Activated CD8-positive, alpha-beta memory T cell treated with anti-CD3 and anti-CD28 coated beads for 1 hour (primary cell): ENCODE measurements at places on chromosomes 7 and 10.
A peak's percentile ranks its signal among the peaks of the same experiment; 100 is the strongest.

DNA sequence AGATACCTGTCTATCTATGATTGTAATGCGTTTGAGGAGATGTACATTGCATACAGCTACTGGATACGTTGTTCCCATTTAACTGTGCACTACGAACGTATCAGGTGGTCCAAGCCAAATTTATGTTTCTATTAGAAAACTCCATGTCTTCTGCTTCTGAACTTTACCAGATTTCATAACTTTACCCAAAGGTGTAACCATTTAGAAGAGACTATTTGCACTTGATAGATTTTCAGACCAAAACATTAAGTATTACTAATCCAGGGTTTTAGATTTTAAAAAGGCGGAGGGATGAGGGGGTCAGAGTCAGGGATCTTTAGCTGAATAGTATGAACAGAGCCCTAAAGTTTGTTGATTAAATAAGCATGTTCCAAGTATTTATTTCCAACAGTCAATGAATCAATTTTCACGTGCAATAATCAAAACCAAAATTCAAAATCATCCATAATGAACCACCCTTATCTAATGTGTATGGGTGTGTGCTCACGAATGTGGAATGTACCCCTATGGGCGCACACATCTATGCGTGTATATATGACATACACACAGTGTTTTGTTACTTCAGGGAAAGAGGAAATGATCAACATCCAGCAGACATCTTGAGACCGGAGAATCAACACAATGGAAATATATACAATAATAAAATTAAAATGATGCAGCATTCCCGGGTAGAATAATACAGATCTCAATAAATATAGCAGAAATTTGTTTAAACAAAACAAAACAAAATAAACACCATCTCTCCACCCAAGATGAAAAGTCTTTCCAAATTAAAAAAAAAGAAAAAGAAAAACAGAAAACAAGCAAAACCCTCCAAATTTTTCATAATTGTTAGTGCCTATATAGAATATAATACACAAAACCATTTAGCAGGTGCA is 3.4 kb downstream of the FEZF1 start:
- DNase-seq = no peak

GRCh38 chr10:11017000-11017569 is 587 bp upstream of the CELF2 start:
- DNase-seq = no peak

- no peak for DNase-seq
These were observed 97.4 kb upstream of the BMPER start for GRCh38 chr7:33807779-33808482.

DNA sequence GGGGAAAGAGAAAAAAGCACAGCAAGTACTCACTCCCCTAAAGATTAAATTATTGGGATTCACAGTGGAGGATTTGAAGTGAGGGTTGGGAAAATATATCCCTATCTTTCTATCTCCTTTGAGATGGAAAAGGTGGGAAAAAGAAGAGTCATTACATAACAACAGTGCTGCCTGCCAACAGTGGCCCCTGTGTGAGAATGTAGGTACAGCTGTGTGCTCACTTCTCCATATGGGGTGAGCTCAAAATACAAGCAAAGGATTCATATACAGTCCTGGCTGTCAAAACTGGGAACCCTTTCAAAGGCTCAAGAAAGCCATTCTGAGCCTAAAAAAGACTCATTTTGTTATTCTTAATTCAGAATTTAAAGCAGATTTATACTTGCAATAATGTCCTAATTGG is 458.5 kb downstream of the GPAM start:
- no peak for DNase-seq

DNA sequence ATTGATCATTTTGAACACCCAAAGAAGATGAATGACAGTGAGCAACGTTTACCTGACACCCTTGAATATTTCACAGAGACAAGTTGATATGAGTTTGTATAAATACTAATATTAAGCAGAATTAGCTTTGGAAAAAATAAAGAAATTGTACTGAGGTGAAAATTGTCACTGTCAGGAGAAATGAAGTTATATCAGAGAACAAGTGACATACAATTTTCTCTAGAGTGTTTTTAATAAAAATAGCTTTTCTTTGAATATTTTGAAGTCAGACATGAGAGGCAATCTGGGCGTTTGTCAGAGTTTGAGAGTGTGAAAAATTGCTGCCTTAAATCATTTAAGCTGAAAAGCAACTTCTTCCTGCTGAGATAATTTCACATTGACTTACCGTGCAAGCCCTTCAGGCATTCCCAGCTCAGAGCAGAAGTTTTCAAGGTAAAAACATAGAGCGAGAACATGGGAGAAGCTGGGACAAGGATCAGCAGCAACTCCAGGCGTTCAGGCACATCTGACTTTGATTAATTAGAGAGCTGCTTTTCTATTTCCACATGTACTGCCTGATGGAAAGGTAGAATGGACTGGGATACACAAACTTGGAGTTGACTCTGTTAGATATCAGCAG is 535.9 kb downstream of the TFEC start:
- DNase-seq = no peak

- no peak for DNase-seq
These were observed 33.7 kb upstream of the DGKI start for GRCh38 chr7:137880432-137880831.

DNA sequence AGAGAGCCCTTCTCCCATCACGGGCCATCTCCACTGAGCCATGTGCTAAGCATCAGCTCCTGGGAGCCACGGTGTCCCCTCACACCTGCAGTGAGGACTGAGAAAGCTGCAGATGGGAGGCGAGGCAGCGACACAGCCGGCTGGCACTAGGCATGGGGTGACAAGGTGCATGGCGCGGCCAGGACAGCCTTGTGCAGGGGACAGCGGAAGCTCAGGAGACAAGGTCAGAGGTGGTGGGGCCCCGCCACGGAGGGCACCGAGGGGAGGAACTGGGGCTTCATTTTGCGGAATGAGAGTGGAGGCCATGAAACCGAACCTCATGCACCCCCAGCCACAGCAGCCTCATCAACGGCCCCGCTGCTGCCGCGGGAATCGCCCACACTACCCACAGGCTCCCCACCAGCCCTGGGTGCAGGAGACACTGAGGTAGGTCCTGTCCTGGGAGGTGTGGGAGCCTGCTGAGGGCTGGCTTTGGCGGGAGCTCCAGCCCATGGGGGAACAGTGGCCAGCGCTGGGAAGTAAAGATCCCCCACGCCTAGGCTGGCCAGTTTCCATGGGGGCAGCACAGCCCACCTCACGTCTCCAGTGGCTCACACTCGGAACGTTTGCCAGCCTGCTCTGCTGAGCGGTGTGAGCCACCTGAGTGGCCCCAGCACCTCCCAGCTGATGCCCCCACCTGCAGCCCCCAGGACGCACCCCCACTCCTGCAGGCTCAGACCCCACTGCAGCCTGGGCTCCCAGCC is 71.2 kb upstream of the INSIG1 start:
- DNase-seq = no peak

DNA sequence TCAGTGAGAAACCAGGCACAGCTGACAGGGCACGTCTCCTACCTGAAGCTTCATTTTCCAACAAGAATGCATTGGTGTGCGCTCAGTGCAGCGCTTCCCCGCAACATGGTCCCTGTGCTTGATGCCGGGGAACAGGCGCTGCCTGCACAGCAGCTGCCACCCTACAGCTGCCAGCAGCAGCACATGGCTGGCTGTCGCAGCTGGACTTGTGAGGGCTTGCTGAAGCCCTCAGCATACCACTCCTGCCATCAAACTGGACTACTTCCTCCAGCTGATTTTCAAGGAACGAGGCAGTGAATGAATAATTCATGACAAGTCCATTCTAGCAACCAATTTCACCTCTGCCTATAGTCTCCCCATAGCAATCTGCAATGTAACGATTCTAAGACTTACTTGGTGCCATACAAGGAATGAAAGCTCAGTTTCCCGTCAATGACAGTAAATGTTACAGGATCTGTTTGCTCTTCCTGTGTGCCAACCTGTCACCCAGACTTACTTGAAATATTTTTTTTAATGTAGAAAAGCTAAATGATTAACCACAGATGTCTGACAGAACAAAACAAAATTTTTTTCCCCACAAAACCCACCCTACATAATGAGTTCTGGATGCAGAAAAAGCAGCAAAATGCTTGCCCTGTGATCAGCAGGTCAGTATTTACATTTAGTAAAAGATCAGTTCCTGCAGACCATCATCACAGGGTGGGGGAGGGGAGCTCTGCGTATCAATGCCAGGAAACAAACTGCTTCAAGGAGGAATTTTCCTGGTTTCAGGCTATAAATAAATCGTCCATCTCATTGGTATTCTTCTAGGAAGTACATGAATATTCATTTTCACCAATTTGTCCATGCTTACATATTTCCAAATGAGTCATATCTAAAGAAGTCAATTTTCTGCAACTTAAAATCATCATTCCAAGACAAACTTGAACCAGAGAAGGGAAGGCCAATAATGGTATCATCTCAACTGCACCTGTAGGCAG is 140.6 kb downstream of the ALOX5 start:
- no peak for DNase-seq

GRCh38 chr7:2978408-2978807 is 65.3 kb downstream of the CARD11 start:
- DNase-seq = peak; percentile 37

- no peak for DNase-seq
These were observed 161.4 kb downstream of the PIP4K2A start for GRCh38 chr10:22552888-22553378.

GRCh38 chr7:50207686-50208255 is 96.7 kb upstream of the IKZF1 start:
- no peak for DNase-seq
